ENCODE measurements at places on chromosomes 5 and 9.

GRCh38 chr5:14708551-14708950 is 44.0 kb downstream of the OTULIN start:
- no peak for DNase-seq

DNA sequence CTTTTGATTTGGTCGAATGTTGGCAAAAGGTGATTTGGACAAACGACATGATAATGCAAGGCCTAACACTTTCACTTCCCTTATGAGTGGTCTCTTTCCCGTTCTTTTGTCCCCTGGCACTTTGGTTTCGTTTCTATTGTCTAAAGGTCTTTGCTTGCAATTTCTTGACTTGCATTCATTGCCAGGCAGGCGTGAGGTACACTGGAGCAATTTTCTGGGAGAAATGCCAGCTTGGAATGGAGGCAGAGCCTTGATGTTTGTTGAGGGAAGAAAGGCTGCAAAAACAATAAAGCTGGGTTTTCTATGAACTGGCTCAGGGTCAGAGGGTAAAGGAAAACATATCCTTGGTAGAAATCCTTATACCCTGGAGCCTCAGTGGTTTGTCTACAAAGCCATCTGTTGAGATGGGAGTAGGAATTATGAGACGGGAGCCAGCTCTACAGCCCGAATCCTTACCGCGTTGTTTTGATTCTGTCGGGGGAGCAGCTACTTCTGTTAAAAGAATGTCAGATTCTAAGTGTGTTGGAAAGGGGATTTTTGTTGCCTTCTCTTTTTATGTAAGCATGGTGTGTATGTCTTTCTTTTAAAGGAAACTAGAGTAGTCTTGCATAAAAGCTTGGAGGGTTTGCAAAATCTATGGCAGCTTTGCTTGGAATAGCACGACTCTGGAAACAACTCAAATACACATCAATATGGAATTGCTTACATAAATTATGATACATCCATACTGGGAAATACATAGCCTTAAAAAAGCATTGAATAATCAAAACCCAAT is 158.9 kb downstream of the RMI1 start:
- peak; percentile 66 for DNase-seq

- DNase-seq, result no peak
These were observed 597 bp upstream of the TMEM250 start for GRCh38 chr9:136119061-136119882.

DNA sequence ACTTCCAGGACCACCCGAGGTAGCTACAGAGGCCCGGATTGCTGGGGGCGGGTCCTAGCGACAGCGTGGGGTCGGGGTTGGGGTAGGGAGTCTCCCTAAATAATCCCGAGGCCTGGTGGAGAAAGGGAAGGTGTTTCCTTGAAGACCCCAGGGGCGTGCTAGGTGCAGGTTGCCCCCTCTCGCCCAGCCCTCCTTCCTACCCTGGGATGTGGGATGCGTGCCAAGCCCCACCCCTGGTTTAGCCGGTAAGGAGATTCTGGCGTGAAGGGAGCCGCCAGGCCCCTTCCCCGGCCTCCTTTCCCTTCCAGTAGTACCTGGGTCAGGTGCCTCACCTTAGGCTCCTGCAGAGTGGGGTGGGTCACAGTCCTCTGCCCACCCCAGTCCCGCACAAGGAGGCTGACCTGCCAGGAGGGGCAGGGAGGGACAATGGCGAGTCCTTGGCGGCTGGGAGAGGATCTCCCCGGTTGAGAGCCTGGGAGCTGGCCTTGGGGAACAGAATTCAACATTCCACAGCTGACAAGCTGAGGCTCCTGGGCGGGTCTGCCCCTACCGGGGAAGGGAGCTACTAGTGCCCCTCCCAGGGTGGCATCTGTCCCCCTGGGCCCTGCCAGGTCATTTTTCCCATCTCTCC is 674 bp downstream of the TSPAN17 start:
- DNase-seq, result peak; percentile 43

DNA sequence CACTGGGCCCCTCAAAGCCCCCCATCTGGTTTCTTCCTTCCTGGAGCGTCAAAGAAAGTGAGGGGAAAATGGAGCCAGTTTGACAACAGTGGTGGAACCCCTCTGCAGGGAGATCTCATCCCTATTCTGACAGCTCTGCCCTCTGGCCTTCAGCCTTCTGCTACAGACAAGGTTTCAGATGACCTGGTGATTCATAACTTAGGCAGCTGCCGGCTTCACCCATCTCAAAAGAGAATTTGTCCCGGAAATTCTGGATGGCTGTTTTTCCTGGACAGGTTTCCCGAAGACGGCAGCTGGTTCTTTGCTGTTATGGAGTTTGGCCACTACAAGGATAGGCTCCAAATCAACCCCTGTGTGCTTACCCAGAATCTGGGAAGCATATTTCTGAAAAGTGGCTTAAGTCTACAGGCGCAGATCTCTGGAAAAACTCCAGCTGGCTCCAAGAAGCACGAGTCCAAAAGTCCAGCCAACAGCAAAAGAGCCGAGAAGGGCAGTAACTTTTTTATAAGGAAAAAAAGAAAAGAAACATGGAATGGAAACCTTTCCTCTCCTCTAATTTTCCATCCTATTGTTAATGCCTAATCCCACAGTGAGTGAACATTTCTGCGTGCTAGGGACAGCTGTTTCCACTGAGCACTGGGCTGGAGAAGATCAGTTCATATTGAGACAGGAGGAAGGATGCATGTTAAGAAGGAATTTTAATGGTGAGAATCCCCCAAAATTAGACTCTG is 54.5 kb downstream of the ZNF366 start:
- DNase-seq, result peak; percentile 95

- DNase-seq, result no peak
These were observed 39.2 kb upstream of the NKD2 start for GRCh38 chr5:969408-969839.

DNA sequence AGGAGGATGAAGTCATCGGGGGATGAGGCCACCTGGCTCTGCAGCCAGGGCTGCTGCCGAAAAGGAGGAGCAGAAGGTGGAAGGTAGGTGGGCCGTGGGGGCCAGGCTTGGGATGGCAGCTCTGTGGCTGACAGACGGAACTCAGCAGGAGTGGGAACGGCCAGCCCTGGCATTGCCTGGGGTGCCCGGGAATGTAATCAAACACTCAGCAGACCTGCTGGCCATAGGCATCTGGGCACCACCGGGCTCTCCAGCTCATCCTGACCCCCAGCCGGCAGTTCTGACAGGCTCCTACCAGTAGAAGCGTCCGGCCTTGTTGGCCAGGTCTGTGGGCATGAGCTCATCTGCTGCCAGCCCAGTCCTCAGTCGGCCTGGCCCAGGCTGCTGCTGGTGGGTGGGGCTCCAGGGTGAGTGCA is 4.3 kb upstream of the FAT2 start:
- DNase-seq, result no peak

GRCh38 chr5:113250341-113250953 is 184.3 kb downstream of the TSSK1B start:
- peak; percentile 91 for DNase-seq

GRCh38 chr9:5438301-5439162 is 807 bp upstream of the PLGRKT start:
- DNase-seq, result no peak

- DNase-seq, result no peak
These were observed 138.1 kb upstream of the COL5A1 start for GRCh38 chr9:134503301-134504105.

- peak; percentile 86 for DNase-seq
These were observed 22.3 kb upstream of the EGFL7 start for GRCh38 chr9:136640171-136641111.

GRCh38 chr5:149282027-149282965 is 10.6 kb downstream of the AFAP1L1 start:
- no peak for DNase-seq

DNA sequence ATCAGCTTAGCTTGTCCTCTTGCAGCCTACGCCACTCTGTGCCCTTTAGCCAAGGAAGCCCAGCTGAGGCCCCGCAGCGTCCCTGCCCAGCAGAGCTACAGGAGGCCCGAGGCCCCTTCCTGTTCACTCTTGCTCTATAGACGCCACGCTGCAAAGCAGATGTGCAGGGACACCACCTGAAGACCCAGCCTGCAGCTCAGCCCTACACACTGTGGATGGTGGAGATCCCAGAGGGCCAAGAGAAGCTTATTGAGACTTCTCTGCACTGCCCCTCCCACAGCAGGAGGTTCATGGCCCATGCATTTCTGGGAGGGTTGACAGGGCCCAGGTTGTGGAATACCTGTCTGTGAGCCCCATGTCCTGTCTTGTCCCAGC is 33.6 kb downstream of the IRF1 start:
- DNase-seq, result no peak

DNA sequence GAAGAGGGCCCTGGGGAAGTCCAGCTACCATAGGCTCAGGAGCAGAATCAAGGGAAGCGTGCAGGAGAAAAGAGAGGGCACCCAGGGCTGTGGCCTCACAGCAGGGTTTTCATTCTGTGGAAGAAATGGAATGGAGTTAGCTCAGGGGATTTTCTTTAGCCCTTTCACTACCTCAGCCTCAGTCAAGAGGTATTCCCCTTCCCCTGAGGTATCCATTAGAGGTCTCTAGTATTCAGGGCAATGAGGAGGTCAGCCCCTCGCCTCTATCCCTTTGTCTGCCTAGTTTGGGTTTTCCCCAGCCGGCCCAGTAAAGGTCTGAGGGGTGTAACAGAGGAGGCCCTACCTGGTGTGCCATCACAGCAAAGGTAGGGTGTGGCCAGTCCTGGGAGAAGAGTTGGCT is 21.5 kb downstream of the GFRA3 start:
- no peak for DNase-seq

GRCh38 chr9:13804532-13804931 is 509.4 kb downstream of the NFIB start:
- DNase-seq, result no peak

- no peak for DNase-seq
These were observed 110.1 kb upstream of the LRRTM2 start for GRCh38 chr5:138985256-138985655.

- DNase-seq, result no peak
These were observed 35.6 kb upstream of the COL5A1 start for GRCh38 chr9:134605966-134606357.

DNA sequence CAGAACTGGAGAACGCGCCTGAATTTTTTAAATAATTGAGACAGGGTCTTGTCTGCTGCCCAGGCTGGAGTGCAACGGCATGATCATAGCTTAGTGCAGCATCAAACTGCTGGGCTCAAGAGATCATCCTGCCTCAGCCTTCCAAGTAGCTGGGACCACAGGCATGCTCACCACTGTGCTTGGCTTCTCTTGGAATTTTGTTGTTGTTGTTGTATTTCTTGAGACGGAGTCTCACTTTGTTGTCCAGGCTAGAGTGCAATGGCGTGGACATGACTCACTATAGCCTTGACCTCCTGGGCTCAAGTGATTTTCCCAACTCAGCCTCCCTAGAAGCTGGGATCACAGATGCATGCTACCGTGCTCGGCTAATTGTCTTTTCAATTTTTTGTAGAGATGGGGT is 58.4 kb upstream of the DAB2IP start:
- DNase-seq, result no peak

GRCh38 chr9:130239741-130240241 is 25.8 kb upstream of the HMCN2 start:
- no peak for DNase-seq

DNA sequence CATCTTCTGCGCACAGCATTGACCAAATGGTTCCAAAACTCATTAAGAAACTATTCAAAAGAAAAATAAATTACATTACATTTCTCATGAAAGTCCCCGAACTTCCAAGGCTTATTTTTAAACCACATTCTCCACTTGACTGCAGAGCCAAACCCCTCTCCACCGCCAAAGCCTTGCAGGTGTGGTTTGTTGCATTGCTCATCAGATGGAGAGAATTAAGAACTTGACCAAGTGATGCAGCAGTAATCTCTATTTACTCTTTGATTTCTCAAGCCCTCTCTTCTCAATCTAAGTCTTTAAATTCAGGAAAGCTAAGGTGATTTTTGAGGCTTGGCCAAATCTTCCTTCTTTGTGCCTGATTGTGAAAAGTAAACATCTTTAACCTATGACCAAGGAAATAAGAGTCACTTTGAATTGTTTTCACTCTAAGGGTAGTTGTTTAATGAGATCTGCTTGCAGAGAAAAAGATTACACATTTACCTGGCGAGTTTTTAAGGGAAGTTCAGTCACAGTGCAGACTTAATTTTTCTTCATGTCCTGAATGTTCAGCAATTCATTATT is 290.5 kb upstream of the ITGA1 start:
- no peak for DNase-seq

- DNase-seq, result no peak
These were observed 179.9 kb downstream of the COX7C start for GRCh38 chr5:86797677-86798076.

- peak; percentile 11 for DNase-seq
These were observed 24.1 kb downstream of the CARTPT start for GRCh38 chr5:71743155-71743554.

GRCh38 chr5:173245319-173246134 is 10.5 kb upstream of the NKX2-5 start:
- DNase-seq, result no peak

- DNase-seq, result no peak
These were observed 145.3 kb downstream of the MACROH2A1 start for GRCh38 chr5:135253601-135254178.

GRCh38 chr5:45696206-45696836 is at the start of gene HCN1:
Gene HCN1 (minus strand): TSS chr5:45696380.
- peak; percentile 72 for DNase-seq

DNA sequence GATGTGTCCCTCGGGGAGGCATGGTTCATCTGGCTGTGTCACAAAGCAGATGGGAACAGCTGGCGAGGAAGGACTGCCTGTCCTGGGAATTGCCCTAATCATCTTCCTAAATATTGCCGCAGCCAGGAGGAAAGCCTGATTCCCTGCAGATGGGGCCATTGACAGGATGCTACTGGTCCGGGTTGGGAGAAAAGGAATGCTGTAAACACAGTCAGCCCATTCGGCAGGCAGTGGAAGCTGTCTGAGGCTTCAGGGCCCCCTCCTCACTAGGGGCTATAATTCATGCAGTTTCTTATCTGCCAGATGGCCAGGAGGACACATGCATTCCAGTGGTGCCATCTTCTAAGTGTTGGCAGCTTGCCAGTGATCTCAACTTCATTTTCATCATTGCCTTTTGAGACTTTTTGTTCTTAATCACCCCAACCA is 110.3 kb downstream of the KCNIP1 start:
- DNase-seq, result no peak

DNA sequence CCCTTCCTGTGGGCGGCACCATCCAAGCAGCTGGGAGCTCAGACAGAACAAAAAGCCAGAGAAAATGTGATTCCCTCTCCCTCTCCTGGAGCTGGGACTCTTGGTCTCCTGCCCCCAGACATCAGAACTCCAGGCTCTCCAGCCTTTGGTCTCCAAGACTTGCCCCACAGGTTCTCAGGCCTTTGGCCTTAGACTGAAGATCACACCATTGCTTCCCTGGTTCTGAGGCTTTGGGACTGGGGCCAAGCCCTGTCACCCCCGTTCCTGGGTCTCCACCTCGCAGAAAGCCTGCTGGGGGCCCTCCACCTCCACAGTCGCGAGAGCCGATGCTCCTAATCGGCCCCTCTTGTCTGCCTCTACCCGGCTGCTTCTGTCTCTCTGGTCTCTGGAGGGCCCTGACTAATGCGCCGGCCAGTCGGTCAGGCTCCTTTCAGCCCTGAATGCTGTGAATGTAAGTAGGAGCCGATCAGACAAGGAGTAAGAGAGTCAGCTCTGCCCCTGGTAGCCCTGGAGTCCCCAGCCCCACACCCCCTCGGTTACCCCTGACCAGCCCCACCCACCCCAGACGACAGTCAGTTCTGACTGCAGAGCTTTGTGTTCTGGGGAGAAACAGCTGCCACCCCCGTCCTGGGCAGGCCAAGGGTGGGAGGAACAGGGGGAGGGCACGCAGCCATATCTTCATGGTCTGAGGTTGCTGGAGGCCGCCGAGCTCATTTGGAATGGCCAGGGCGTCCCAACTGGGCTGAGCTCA is 57.5 kb downstream of the VAV2 start:
- no peak for DNase-seq

GRCh38 chr9:136645903-136646754 is 16.6 kb upstream of the EGFL7 start:
- peak; percentile 69 for DNase-seq
